ENCODE measurements at places on chromosomes 5 and 9.

- DNase-seq: no peak
- no peaks in the 10 kb centered on the region for H3K36me3 ChIP-seq
- no peak overlapping the region for H3K27ac ChIP-seq
- H3K4me3 ChIP-seq: no peak overlapping the region
These were observed 856.6 kb downstream of the MAT2B start for GRCh38 chr5:164361986-164362385.

DNA sequence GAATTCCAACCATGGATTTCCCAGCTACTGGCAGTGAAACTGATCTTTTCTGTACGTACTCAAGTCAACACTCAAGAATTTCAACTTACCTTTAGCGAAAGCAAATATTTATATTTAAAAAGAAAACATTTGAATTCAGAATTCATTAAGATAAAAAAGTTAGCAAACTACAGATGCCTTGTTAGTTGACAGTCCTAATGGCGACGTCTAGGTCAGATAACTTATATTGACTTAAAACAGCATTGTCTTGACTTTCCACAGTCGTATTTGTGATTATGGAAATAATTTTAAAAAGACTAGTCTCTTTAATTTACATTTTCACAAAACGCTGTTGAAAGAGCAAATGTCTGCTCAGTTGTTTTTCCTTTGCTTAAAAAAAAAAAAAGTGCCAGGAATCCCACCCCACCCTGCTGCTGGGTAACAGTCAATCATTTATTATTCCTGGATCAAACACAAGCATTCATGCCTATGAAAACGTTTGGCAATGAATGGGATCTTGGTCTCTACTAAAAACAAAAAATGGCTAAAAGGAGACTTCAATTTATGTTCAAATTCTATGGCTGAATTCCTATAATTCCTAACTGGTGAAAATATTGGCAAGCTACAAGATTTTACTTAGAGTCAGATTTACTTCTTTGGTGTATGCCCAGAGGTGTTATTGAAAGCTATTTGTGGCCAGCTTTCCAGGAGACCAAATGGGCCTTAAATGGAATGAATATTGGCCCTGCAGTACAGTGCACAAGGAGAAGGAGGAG is 22.0 kb downstream of the OR2S2 start:
- no peak for DNase-seq
- no peak overlapping the region for H3K4me3 ChIP-seq
- no peaks in the 10 kb centered on the region for H3K4me1 ChIP-seq

DNA sequence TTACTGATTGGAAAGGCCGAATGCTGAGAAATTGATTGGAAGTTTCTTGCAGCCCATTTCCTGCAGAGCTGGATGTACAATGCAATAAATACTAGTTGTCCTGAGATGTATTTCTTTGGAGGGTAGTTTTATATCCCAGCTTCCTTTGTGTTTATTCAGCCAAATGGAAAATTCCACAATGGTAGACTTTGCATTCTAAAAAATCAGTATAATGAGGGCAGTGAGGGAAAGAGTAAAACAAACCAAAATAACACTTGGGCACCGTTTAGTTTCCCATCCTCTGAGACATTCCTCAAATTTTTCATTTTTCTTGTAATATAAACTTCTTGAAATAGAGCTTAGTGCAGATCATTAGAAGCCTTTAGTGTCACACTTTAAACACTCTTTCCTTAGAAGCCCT is 379.4 kb downstream of the EBF1 start:
- H3K27me3 ChIP-seq: no peaks in the 10 kb centered on the region
- H3K36me3 ChIP-seq: no peaks in the 10 kb centered on the region
- H3K4me1 ChIP-seq: no peaks in the 10 kb centered on the region
- no peak overlapping the region for H3K4me3 ChIP-seq
- no peak overlapping the region for H3K27ac ChIP-seq

DNA sequence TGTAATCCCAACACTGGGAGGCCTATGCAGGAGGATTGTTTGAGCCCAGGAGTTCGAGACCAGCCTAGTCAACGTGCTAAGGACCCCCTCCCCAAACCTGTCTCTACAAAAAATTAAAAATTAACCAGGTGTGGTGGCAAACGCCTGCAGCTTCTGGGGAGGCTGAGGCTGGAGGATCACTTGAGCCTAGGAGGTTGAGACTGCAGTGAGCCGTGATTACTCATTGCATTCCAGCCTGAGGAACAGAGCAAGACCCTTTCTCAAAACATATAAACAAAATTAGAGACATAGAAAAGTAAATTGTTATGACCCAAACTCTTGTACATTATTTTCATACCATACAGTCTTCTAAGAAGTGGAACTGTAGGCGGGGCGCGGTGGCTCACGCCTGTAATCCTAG is 1.1 kb downstream of the GPR107 start:
- H3K27me3 ChIP-seq: no peaks in the 10 kb centered on the region
- H3K4me3 ChIP-seq: no peak overlapping the region
- no peak overlapping the region for H3K27ac ChIP-seq
- H3K36me3 ChIP-seq: no peaks in the 10 kb centered on the region
- H3K4me1 ChIP-seq: peaks cover 19% of the 10 kb centered on the region
- no peak for DNase-seq

DNA sequence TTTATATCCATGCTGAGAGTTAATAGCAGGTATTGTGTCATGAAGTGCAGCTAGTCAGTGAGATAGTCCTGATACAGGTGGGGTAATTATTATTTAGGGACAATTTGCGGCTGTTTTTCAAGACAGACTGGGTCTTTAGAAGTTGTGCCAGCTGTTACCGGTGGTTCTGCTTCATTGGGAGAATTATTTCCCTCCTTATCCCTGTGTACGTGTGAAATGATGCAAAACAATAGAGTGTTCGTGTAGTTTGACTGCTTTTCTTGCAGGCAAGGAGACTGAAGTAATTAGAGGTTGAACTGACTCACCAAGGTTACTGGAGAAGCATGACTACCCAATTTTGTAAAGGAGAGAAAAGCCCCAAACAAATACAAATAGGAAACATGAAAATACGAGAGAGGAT is 101.7 kb downstream of the ARRDC3 start:
- H3K36me3 ChIP-seq: no peaks in the 10 kb centered on the region
- H3K27me3 ChIP-seq: no peaks in the 10 kb centered on the region
- no peak overlapping the region for H3K4me3 ChIP-seq
- DNase-seq: no peak

GRCh38 chr5:171622010-171622409 is 163.6 kb upstream of the SMIM23 start:
- no peak for DNase-seq
- no peaks in the 10 kb centered on the region for H3K27me3 ChIP-seq
- no peak overlapping the region for H3K27ac ChIP-seq
- H3K4me1 ChIP-seq: no peaks in the 10 kb centered on the region

DNA sequence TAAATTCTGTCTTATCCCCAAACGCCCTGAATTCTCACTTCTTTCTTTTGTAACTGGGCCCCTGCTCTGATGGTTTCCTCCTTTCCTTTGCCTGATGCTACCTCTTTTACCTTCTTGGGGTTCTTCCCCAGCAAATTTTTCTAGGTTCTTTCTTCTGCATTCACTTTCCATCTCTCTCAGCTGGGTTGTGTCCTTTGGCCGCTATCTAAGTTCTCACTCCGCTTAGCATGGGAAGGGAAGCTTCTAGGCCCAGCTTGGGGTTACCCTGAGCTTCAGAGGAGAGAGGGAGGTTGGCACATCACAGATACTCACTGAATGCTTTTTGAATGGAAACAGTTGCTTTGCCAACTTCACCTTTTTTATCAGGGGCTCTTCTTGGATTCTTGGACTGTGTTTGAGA is 17.0 kb downstream of the PALM2AKAP2 start:
- no peaks in the 10 kb centered on the region for H3K36me3 ChIP-seq
- no peak overlapping the region for H3K4me3 ChIP-seq
- no peaks in the 10 kb centered on the region for H3K4me1 ChIP-seq
- H3K27ac ChIP-seq: no peak overlapping the region

GRCh38 chr9:68629042-68629441 is 76.0 kb upstream of the PIP5K1B start:
- H3K4me3 ChIP-seq: no peak overlapping the region
- no peaks in the 10 kb centered on the region for H3K36me3 ChIP-seq
- H3K27me3 ChIP-seq: no peaks in the 10 kb centered on the region

DNA sequence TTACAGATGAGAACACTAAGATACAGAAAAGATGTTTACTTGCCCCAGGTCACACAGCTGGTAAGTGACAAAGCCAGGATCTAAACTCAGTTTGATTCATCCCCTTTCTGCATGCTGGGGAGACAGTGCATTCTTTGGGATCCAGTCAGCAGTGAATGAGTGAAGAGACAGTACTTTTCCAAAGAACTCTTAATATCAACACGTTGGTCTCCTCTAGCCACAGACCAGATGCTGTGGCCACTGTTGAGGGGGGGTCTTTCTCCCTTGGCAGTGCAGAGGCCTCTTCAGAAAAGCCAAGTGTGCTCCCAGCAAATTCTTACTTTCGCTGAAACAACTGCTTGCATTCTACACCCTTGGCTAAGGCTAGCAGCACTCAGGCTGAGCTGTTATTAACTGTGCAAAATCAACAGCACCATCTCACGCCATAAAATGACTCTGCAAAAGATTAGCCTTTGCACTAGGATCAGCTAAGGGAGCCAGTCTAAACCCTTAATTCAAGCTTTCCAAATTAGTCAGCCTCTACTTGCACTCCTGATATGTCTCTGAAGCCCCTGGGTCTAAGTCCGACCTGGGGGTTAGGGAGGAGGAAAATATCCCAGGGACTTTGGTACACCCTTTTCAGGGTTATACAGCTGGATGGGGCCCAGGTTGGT is 4.8 kb upstream of the TMEM171 start:
- H3K4me1 ChIP-seq: peaks cover 32% of the 10 kb centered on the region
- no peak overlapping the region for H3K4me3 ChIP-seq
- no peaks in the 10 kb centered on the region for H3K27me3 ChIP-seq
- no peaks in the 10 kb centered on the region for H3K36me3 ChIP-seq

- H3K36me3 ChIP-seq: no peaks in the 10 kb centered on the region
- H3K27ac ChIP-seq: no peak overlapping the region
- no peaks in the 10 kb centered on the region for H3K4me1 ChIP-seq
- no peaks in the 10 kb centered on the region for H3K27me3 ChIP-seq
- no peak for DNase-seq
These were observed 145.6 kb downstream of the MUSK start for GRCh38 chr9:110814159-110814558.

DNA sequence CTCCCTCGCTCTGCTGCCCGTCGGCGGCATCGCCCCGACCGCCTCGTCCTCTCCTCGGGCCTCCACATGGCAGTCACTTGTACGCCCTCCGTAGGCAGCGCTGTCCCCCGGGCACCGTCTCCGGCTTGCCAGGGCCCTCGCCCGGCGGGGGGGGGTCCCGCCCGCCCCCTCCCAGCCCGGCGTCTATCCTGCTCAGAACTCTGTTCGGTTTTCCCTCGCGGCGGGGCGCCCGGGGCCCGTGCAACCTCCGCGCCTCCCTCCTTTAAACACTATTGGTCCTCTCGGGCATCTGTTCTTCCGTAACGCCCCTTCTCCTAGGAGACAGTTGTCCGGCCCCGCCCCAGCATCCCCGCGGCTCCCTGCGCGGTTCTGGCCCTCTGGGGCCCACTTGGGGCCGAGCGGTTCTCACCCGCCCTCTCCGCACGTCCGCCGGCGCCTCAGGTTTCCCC is 831 bp downstream of the ODF2 start:
- peak; percentile 60 for DNase-seq
- peak overlapping the region; percentile 89 for H3K27ac ChIP-seq
- peaks cover 12% of the 10 kb centered on the region for H3K4me1 ChIP-seq
- H3K36me3 ChIP-seq: peaks cover 2% of the 10 kb centered on the region
- peak overlapping the region; percentile 73 for H3K4me3 ChIP-seq
- no peaks in the 10 kb centered on the region for H3K27me3 ChIP-seq

- no peak overlapping the region for H3K27ac ChIP-seq
- DNase-seq: no peak
- H3K27me3 ChIP-seq: no peaks in the 10 kb centered on the region
- no peaks in the 10 kb centered on the region for H3K36me3 ChIP-seq
- H3K4me3 ChIP-seq: no peak overlapping the region
These were observed 163.9 kb upstream of the CLINT1 start for GRCh38 chr5:158022837-158023236.

DNA sequence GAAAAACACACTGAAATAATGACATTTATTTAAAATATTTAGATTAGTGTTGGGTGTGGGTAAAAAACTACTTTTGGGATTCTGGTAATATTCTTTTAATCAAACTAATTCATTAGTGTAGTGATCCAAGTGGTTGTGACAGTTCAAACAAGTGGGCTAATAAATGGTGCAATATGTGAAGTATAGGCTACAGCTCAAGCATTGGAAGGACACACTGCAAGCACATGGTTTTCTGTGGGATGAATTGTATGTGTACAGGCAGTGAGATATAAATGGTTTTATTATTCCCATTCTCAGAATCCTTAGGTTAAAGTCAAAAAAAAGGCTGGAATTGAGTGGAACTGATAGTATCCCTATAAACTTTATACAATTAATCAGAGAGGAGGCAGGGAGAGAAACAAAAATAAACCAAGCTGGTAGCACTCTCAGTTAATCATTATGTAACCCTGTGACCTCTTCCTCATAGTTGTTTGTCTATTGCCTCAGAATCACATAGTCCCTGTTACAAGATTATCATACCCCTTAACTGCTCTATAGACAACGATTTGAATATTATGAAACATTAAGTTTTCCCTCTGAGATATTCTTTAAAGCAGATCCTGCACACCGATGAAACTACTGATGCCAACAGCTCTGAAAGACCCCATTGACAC is 1755.4 kb upstream of the ACO1 start:
- H3K4me1 ChIP-seq: peaks cover 6% of the 10 kb centered on the region
- H3K27me3 ChIP-seq: no peaks in the 10 kb centered on the region
- no peak overlapping the region for H3K27ac ChIP-seq
- no peak overlapping the region for H3K4me3 ChIP-seq

- no peak for DNase-seq
- no peaks in the 10 kb centered on the region for H3K36me3 ChIP-seq
- no peak overlapping the region for H3K4me3 ChIP-seq
These were observed 35.3 kb downstream of the LYRM7 start for GRCh38 chr5:131206061-131206460.

- peaks cover 22% of the 10 kb centered on the region for H3K4me1 ChIP-seq
- DNase-seq: peak; percentile 54
- H3K36me3 ChIP-seq: no peaks in the 10 kb centered on the region
- H3K27ac ChIP-seq: peak overlapping the region; percentile 81
- no peak overlapping the region for H3K4me3 ChIP-seq
These were observed 5.2 kb downstream of the CEL start for GRCh38 chr9:133067006-133067405.

DNA sequence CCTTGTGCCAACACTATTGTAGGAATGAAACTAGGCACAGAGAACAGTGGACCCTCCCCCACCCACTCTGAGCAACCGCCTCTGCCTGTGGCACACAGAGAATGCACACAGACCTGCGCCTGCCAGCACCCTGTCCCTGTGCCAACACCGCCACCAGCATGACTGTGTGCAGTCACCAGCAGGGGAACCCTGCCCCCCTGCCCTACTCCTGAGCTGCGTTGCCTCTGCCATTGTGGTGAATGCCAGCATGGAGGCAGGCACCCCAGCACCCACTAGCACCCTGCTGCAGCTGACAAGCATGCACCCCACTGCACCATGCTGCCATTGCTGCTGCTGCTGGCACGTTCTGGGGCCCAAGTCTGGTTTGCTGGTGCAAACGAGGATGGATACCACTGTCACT is 94.4 kb upstream of the PRLR start:
- no peaks in the 10 kb centered on the region for H3K4me1 ChIP-seq
- no peak for DNase-seq
- H3K4me3 ChIP-seq: no peak overlapping the region
- no peaks in the 10 kb centered on the region for H3K27me3 ChIP-seq
- no peaks in the 10 kb centered on the region for H3K36me3 ChIP-seq

- no peak overlapping the region for H3K4me3 ChIP-seq
- H3K27me3 ChIP-seq: peaks cover 2% of the 10 kb centered on the region
- no peaks in the 10 kb centered on the region for H3K4me1 ChIP-seq
- DNase-seq: no peak
- H3K27ac ChIP-seq: no peak overlapping the region
These were observed 98.2 kb downstream of the TAF11L14 start for GRCh38 chr5:17732351-17732923.
